ENCODE measurements at places on chromosomes 13 and 19. TPM values are rescaled to one million over a fixed set of nuclear protein-coding genes. Genes with fewer than 3 reads are reported as not detected.

GRCh38 chr19:32164384-32164992, 180.9 kb upstream of the ZNF507 start:
- peak; percentile 69 for DNase-seq

GRCh38 chr13:80548915-80549314, 208.0 kb upstream of the SPRY2 start:
- no peak for DNase-seq

GRCh38 chr19:12843999-12844732, 5.9 kb downstream of the MAST1 start:
- no peak for DNase-seq

- DNase-seq = no peak
Measured at GRCh38 chr19:7897292-7897691, 6.4 kb upstream of the MAP2K7 start.

DNA sequence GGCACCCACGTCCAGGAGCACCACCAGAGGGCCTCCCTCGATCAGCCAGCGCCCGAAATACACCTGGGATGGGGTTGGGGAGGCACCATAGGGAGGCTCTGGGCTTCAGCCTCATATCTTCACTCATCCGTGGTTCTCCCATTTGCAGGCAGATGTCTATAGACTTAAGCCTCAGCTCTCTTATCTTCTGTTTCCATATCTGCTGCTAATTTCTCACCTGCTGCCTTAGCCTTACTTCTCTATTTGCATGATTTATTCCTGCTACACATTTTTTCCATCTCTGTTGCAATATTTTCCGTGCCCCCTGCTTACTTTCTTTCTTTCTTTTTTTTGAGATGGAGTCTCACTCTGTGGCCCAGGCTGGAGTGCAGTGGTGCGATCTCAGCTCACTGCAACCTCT, 5.8 kb downstream of the GYS1 start:
- DNase-seq = no peak

- DNase-seq = no peak
Measured at GRCh38 chr19:7914598-7915045, at the start of gene TGFBR3L. Gene TGFBR3L (plus strand): TSS chr19:7914830.

DNA sequence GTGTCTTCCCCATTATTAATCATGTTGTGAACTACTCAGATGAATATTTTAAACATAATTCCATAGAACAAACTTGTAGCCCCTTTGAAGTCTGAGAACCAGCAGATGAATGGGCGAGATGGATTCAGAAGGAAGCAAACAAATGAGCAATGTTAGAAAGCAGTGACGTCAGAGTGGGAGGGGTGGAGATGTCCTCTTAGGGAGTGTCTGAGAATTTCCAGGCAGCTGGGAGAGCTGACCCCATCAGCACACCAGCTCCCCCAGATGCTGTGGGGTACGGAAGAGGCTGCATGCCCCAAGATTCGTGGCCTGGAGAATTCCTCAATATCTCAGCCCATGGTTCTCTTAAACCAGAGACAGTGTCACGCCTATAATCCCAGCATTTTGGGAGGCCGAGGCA, 68.6 kb downstream of the DPF1 start:
- DNase-seq = no peak

GRCh38 chr19:8518536-8518935, 4.6 kb upstream of the ZNF414 start:
- DNase-seq = no peak

- DNase-seq = no peak
Measured at GRCh38 chr19:41175801-41176777, 16.9 kb upstream of the CYP2S1 start.

DNA sequence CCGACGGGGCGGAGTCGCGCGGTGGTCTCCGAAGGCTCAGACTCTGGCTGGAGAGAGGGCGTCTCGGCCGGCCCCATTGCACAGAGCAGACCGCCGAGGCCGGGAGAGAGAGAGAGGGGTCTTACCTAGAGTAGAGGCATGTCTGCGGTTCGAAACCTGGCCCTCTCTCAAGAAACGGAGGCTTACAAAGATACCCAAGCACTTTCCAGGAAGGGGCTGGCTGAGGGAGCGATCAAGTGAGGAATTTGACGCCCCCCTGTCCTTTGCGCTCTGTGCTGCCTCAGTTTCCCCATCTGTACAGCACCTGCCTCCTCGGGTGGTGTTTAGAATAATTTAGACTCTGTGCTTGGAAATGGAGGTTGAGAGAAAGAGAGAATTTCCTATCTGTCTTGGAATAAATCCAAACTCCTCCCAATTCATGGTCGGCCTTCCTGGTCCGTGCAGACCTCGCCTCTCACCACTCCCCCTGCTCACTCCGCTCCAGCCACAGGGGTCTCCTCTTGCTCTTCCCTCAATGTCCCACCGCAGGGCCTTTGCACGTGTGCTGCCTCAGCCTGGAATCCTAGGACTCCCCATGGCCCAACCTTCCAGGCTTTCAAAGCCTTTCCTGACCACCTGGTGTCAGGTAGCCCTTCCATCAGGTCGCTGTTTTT, 658 bp upstream of the ISOC2 start:
- DNase-seq = no peak

DNA sequence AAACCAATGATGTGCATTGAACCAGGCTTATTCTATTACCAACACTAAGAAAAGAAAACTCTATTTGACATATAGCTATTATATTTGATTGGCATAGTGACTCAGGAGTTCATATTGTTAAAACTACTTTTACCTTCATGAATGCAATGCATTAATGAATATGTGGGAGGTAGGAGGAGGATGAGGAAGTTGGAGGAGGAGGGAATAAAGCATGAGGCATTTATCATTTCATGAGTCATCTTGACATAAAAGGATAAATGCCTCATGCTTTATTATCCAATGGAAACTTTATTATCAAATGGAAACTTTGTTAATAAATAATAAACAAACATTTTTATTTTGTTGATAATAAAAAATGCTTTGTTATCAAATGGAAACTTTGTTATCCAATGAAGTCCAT, 116.5 kb downstream of the SPRY2 start:
- no peak for DNase-seq

GRCh38 chr13:38657191-38657590, 29.7 kb upstream of the FREM2 start:
- DNase-seq = no peak

GRCh38 chr19:46076951-46077814, 36.4 kb upstream of the IGFL4 start:
- DNase-seq = no peak

GRCh38 chr19:18960370-18960769, 19.4 kb upstream of the HOMER3 start:
- DNase-seq = no peak

DNA sequence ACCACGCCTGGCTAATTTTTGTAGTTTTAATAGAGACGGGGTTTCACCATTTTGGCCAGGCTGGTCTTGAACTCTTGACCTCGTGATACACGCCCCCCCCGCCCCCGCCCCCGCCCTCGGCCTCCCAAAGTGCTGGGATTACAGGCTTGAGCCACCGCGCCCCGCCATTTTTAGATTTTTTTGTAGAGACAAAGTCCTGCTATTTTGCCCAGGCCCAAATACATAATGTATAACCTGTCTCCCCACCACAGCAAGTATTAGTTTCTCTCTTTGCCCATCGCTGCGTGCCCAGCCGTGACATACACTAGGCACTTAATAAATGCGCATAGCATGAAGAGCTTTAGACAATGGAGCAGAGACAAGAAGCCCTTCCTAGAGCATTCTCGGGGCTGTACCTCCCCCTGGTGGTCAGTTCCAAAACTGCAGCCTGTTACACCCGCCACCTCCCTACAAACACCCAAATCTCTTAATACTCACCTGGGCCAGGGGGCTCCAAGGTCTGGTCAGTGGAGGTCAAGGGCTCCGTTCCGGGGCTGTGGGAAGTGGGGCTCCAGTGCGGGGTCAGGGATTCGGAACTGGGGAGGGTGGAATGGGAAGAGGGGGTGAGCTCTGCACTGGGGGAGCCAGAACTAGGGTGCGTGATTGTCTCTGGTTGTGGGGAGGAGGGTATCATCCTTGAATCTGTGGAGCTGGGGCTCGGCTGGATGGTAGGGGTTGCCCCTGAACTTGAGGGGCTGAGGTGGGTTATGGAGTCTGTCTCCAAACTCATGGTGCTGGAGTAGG, 22.5 kb downstream of the IQCN start:
- DNase-seq = no peak

GRCh38 chr19:54461613-54462012, 2.0 kb downstream of the LENG9 start:
- no peak for DNase-seq

DNA sequence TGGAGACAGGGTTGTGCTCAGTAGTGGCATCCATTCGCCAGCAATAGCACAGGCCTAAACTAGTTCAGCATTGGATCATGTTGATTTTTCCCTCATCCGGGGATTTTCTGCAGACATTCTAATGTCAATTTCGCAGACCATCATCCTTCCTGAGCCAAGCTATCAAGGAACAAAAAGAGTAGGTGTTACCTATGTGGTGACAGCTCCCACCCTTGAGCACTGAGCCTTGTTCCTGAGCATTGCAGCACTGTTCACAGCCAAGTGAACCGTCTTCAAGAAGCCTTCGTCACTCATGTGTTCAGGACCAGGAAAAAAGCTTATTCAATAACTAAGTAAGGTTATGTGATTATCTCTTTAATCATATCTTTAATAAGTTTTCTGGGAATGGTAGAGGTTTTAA, 576.2 kb downstream of the UQCRFS1 start:
- no peak for DNase-seq

DNA sequence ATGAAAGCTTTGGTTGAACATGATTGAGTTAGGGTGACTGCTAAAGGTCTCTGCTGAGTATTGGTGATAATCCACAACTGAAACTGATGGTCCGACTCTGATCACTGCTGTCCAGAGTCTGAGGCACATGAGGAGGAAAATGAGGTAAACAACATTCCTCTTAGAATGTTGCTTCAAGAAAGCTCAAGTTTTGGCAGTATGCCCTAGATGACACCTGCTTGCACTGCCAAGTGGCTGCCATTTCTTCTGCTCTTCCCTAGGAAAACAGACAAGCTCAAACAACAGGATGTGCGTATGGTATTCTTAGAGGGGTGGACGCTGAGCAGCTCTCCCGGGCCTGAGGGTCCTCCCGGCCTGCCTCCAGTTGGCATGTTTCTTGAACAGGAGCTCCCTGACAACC, 15.2 kb upstream of the MTIF3 start:
- DNase-seq = no peak

- DNase-seq = no peak
Measured at GRCh38 chr13:77859450-77859849, 59.2 kb downstream of the EDNRB start.

- no peak for DNase-seq
Measured at GRCh38 chr13:111174377-111175114, 59.4 kb downstream of the ARHGEF7 start.

GRCh38 chr13:25971047-25971446, 80.8 kb downstream of the SHISA2 start:
- DNase-seq = no peak

DNA sequence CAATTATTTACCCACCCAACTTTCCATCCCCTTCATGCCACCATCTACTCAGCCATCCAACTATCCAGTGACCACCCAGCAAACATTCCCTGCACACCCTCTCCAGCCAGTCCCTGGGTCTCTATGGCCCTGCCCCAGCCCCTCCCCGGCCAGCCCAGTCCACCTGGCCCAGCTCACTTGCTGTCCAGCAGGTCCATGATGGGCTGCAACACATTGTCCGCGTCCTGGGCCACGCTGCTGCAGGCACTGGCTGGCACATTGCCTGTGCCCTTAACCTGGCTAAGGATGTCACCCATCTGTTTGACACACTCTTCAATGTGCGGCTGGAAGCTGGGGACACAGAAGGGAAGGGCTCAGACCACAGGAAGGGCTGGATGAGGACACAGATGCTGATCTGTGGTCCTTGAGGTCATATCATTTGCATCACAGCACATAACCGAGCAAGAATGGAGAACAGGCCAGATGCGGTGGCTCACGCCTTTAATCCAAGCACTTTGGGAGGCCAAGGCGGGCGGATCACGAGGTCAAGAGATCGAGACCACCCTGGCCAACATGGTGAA, 61.6 kb downstream of the UNC13A start:
- DNase-seq = no peak

GRCh38 chr13:49315036-49315565, 67.4 kb downstream of the CDADC1 start:
- no peak for DNase-seq

- DNase-seq = no peak
Measured at GRCh38 chr13:48661107-48661506, 7.4 kb downstream of the CYSLTR2 start.

The GCDH gene
- 23.3 TPM for total RNA-seq

The KLHL26 gene
- 17.1 TPM for total RNA-seq

The ANKLE1 gene
- total RNA-seq = 0.55 TPM

The KIR2DL4 gene
- total RNA-seq = 0.22 TPM

The PGLYRP1 gene
- total RNA-seq = 1.6 TPM

The ZNF560 gene
- 0.16 TPM for total RNA-seq

The ZNF155 gene
- total RNA-seq = 5.7 TPM

The ZBTB45 gene
- 11.8 TPM for total RNA-seq

The METTL21C gene
- total RNA-seq = not detected

The SLC46A3 gene
- total RNA-seq = 17.9 TPM

The KLK15 gene
- total RNA-seq = not detected

The OPA3 gene
- 12.5 TPM for total RNA-seq

The CEACAM1 gene
- 25.6 TPM for total RNA-seq

The YIPF2 gene
- total RNA-seq = 28.4 TPM

The CYP4F8 gene
- total RNA-seq = not detected

The PRR22 gene
- total RNA-seq = 1.5 TPM
